ENCODE measurements at places on chromosomes 16 and 17.

- no peak for DNase-seq
These were observed 106.2 kb downstream of the SNX11 start for GRCh38 chr17:48213797-48214196.

DNA sequence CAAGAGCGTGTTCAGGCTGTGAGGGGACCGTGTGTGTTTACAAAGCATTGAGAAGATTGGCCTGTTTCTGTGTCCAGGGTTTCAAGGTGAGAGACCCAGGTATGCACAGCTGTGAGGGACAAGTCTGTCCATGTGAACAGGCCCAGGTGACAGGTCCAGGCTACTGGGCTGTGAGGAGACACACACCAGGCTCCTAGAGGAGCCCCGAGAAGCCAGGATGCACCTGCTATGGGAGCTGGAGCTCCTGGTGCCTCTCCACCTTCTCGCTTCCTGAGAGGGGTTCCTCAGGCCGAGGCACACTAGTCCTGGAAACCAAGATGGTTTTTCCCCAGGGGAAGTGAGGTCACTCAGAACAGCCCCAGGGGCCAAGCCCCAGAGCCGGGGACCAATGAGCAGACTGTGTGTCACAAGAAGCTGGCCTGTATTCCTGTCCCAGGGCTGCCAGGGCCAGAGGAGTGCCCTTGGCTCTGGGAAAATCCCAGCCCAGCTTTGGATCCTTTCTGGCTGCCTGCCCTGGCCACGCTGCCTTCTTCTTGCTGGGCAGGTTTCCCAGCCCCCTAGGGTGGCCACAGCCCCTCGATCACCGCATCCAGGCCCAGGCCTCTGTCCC is 153.4 kb upstream of the PLCG2 start:
- DNase-seq = no peak

DNA sequence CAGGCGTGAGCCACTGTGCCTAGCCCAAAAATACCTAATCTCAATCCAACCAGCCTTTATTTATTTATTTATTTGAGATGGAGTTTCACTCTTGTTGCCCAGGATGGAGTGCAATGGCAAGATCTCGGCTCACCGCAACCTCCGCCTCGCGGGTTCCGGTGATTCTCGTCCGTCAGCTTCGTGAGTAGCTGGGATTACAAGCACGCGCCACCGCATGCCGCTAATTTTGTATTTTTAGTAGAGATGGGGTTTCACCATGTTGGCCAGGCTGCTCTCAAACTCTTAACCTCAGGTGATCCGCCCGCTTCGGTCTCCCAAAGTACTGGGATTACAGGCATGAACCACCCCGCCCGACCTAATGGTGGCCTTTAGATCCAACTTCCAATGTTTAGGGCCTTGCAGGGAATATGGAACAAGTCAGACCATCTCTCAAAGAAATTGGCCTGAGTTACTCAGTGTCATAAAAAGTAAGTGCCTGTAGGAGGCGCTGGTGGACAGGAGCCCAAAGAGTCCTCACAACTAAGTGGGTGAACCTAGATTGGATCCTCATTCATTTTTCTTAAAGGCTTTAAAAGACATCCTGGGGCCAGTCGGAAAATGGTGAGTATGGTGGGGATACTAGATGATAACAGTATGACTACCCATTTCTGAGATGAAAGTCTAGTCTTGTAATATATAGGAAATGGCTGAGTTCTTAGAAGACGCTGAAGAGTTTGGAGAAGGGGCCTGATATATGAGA is 4.6 kb downstream of the ZSCAN10 start:
- DNase-seq = no peak

DNA sequence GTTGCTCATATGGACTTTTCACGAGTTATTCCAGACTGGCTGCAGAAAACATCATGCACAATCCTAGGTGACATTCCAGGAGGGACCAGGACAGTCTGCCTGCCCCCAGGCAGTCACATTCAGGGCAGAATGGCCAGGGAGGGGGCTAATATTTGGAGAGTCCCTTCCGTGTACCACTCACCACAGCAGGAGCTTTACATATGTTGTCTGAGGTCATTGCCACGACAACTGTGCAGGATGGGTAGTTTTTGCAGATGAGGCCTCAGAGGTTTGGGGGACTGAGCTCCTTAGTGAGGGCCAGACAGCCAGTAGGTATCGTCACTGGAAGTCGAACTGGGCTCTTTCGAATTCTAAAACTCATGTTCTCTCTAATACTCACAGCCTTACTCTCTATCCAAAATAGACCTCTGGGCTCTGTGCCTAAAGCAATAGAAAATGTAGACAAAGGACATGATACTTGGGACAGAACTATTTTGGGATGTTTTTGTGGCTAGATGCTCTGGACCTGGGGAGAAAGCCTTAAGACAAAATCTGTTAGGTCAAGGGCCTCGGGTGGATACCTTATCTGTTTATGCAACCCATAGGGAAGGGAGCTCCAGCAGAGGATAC is 338.5 kb downstream of the MAF start:
- no peak for DNase-seq

DNA sequence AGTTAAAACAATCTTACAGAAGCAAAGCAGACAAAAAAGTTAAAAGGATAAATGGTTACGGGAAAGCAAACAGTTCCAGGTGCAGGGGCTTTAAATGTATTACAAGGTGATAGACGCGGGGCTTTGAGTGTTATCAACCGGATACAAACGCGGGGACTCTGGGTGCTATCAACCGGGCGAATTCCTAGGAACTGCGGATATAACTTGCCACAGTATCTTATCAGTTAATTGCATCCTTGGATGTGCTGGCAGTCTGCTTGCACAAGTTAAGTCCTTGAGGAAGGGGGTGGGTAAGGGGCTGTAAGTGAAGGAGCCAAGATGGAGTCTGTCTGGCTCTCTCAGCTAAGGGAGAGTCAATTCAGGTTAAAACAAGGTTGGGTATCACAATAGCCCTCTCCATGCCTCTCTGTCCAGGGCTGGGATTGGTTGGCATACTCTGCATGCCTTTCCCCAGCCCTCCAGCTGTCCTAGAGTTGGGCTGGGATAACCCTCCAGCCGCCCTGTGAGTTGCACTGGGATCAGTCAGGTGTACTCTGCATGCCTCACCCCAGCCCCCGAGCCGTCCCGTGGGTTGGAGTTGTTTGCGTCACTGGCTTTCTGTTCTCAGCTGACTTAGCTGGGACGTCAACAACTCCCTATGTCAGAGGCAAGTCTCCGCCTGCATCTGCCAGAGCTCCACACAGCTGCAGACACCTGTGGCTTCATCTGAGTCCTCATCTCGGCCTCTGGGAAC is 40.9 kb downstream of the TMEM235 start:
- no peak for DNase-seq

DNA sequence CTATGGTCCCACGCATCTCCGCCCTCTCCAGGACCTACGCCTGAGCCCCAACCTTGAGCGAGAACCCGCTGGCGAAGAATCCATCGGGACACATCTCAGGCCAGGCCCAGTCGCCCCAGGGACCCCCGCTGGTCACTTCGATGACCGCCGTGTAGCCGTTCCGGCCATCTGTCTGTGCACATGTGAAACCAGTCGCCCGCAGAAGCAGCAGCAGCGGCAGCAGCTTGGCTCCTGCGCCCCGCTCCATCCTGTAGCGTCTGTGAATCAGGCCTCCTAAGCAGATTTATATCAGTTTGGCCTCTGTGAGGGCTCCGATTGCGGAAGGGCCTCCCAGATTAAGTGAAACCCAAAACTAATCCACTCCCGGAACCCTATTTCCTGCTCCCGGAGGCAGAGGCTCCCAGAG is at the start of gene VMO1:
Gene VMO1 (minus strand): TSS at position 259 of the 406 bp plus-strand sequence. CDS start 12 bp downstream, at position 247.
- DNase-seq = no peak

DNA sequence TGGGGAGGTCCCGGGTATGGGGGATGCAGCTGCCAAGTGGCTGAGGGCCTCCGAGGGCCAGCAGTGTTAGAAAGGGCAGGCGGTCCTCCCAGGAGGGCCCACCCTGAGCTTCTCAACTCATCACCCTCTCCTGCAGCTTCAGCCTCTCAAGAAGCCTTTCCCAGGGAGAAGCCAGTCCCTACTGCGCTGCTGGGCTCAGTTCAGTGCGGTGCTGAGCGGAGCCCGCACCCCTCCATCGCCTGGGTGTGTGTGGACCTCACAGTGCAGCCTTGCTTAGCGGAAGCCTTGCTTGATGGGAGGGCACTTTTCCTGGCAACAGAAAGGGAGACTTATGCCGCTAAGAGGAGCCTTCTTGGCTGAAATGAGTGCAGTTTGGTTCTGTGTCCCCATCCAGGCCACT is 3.5 kb upstream of the APRT start:
- DNase-seq = no peak

GRCh38 chr17:17391668-17392370 is 85.0 kb upstream of the MED9 start:
- no peak for DNase-seq

DNA sequence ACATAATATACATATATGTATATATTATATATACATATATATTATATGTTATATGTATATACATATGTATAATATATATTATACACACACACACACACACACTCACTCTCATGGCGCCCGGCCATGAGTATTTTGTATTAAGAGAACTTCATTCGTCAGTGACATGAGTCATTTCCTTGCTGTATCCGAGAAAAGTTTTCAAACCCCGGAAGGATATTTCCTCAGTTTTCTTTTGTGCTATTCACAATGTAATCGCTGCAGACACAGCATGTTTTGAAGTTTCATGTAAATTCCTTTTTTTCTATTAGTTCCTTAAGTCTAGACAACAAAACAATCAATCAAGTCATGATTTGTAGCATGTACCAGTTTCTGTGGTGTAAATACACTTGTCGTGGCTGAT is 33.3 kb downstream of the OR1D5 start:
- DNase-seq = no peak

DNA sequence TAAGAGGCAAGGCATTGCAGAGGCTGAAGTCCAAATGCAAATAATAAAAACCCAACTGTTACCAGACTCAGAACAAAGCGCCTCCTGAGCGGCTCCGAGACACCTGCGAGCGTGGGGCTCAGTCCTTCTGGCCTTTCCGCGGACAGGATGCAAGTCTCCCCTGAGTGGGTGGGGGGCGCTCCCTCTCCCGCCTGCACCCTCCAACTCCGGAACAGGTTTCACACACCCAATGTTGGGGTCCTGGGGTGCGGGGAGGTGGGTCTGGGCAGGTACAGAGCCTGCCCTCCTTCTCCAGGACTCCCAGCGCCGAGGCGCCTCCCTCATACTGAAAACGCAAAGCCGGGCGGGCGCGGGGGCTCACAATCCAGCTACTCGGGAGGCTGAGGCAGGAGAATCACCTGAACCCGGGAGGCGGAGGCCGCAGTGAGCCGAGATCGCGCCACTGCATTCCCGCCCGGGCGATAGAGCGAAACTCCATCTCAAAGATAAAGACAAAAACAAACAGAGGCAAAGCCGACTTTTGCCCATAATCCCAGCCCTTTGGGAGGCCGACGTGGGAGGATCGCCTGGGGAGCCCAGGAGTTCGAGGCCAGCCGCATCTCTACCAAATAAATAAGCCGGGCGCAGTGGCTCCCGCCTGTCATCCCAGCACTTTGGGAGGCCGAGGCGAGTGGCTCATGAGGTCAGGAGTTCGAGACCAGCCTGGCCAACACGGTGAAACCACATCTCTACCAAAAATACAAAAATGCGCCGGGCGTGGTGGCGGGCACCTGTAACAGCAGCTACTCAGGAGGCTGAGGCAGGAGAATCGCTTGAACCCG is 893 bp downstream of the GINS2 start:
- no peak for DNase-seq

GRCh38 chr17:57445772-57446472 is 189.6 kb downstream of the MSI2 start:
- DNase-seq = no peak

DNA sequence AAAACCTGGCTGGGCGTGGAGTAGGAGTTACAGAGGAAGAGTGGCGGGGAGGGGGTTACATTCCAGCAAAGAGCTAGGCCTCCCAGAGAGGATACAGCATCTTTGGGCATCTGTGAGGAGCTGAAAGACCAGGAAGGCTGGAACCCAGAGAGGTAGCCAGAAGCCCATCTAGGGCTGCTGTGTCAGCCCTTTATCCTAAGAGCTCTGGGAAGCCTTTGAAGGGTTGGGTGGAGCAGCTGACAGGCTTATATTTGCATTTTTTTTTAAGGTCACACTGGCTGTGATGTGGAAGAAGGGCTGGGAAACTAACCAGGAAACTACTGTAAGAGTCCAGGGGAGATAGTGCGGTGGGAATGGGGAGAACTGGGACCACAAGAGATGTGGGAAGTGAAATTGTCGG is 6.8 kb upstream of the CNOT1 start:
- DNase-seq = no peak

DNA sequence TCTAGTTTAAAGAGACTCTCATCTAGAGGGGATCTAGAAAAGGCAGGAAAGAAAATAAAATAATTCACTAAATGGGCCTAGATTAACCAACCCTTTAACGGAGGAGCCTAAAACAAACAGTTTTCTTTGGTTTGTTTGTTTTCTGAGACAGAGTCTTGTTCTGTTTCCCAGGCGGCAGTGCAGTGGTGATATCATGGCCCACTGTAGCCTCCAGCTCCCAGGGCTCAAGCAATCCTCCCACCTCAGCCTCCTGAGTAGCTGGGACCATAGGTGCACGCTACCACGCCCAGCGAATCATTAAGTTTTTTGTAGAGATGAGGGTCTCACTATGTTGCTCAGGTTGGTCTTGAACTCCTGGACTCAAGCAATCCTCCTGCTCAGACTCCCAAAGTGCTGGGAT is 122.3 kb upstream of the TOB1 start:
- DNase-seq = no peak

Measured in neural crest cell (in vitro differentiated cells).